GM19239 (cell line): ENCODE measurements at places on chromosomes 6 and 20.

DNA sequence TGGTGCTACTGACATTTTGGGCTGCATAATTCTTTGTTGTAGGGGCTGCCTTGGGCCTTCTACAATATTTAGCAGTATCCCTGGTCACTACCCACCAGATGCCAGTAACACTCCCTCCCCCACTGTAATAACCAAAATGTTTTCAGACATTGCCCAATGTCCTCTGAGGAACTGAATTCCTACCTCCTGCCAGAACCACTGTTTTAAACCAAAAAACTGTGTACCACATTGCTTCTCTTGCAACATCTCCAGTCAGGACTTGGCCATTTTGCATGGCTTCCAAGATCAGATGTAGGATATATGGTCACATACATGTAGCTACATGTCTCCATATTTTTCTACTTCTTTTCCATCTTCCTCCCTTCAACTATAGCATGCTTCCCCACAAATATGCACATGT, 97.4 kb upstream of the IFNGR1 start:
- no peak for DNase-seq

- no peak for DNase-seq
Observed at GRCh38 chr6:75673884-75674283, 72.2 kb downstream of the SENP6 start.

GRCh38 chr6:128437685-128438084, 82.7 kb downstream of the PTPRK start:
- DNase-seq = no peak

- DNase-seq = no peak
Observed at GRCh38 chr6:103797738-103798137, 1062.0 kb downstream of the HACE1 start.

GRCh38 chr20:62059401-62059800, 6.3 kb downstream of the TAF4 start:
- no peak for DNase-seq

DNA sequence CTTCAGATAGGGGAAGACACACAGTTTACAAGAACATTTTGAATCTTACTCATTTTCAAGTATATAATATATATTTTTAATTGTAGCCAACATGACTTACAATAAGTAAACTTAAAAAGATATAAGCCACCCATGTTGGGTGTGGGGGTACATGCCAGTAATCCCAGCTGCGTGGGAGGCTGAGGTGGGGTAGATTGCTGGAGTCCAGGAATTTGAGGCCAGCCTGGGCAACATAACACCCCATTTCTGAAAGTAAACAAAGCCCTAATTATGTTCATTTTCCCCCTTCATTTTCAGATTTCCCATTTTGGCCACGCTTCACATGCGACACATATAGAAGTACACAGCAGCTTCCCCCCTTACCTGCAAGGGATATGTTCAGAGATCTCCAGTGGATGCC, 30.5 kb downstream of the SERPINB6 start:
- no peak for DNase-seq

DNA sequence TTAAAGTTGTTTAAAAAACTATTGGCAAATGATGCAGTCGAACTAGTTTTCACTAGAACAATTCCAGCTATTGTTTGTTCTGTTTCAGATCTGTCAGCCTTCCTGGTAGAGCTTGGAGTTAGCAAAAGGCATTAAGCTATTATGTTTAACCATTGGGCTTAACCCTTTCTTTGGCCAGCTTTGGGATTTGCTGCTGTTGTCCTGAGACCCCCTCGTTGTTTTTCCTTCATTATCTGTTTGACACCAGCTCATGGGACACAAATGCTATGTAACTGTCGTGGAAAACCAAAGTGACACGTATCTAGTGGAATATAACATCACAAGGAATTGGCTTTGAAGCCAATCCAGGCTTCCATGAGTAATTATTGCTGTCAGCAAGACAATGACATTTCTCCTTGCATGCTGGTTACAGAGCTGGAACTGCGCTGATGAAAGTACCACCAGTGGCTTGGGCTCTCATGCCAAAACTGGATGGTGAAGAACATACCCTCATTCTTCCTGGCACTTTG, 96.0 kb downstream of the EYA2 start:
- no peak for DNase-seq

DNA sequence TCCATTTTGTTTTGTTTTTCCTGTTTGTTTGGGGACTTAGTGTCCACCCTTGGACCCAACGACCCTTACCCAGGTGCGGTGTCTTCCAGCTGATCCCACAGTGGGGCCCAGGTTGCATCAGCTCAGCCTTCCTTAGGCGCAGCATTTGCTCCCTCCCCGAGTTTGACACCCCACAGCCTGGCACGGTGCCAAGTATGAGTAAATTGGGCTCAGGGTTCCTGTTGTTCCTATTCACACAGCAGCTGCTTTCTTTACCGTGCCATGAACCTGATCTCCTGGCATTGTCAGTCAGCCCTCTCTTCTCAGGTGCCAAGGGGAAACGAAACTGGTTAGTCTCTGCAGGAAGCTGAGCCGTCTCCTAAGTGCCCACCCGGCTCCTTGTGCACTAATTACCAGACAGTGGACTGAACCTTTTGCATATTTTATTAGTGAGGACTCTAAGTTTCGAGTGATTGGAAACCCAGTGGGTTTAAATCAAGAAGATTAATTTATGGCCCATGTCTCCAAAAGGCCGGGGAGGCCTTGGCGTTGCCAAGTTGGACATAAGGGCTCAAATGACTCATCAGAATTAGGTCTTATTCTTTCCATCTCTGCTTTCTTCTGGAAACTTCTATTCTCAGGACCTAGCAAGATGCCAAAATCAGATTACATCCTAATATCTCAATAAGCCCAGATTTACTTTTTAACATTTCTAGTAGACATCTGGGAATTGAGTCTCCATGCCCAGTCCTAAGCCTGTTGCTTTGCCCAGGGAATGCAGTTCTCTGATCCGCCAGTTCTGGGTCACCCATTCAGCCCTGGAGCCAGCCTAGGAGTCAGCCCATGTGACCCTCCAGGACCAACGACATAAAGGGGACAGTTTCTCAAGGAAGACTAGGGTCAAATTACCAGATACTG, 68.8 kb downstream of the TSHZ2 start:
- DNase-seq = no peak

DNA sequence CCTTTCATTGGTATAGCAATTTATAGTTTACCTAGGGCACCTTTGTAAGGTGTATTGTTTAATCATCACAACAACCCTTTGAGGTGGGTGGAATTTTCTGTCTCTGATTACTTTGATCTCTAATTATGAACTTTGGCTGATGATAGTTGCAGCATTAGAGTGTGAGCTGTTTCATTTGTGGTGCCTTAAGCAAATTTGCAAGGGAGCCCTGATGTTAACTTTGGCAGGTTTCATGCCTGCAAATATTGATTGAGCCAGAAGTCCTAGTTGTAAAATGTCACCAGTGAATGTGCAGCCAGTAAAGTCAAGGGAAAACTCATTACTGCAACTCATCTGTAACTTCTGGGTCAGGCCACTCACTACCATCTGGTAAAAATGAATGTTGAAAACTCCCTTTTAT, 29.8 kb downstream of the CTNNBL1 start:
- DNase-seq = no peak

DNA sequence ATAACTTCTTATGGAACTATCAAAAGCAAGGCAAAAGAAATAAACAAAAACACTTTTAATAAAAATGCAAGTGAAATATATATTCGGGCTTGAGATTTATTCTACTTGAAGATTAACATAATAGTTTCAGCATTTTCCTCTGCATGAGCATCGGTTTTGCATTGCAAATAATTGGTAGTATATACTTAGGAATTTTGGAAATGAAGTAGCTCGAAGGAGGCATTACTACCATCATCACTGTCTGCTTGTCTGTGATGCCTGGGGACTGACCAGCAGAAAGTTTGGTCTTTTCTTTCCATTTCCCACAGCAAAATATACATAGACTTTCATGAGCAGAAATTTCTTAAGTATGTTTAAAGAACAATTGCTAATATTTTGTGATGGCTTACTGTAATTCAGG, 570.7 kb downstream of the HTR1B start:
- no peak for DNase-seq

DNA sequence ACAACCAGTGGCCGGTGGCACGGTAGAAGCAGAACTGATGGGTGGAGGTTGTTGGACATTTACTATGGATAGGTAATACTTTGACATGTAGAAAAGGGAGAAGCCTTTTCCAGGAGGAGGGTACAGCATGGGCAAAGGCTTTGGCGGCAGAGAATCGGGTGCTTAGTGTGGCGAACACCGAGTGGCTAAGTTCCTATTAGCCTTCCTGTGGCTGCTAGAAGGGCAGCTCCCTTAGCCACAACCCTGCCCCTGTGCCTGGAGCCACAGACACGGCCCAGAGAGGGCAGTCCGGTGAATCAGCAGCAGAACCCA, 37.9 kb upstream of the TGM2 start:
- DNase-seq = no peak

DNA sequence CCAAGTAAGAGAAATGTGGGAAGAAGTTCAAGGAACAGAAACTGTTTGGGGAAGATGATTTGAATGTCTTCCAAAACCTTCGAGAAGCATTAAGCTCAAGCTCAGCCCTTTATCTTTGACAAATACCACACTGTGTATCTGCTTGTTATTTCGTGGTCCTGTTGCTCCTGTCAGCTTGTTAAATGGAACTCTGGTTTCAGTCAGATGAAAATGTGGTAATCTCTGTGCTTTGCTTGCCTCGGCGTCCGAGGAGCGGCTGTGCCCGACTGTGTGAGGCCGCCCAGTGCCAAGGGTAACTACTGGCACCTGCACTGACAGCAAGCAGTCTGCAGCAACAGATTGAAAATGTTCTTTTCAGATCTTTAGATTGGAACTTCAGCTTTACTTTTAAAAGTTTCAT, 577.9 kb upstream of the FLRT3 start:
- no peak for DNase-seq

DNA sequence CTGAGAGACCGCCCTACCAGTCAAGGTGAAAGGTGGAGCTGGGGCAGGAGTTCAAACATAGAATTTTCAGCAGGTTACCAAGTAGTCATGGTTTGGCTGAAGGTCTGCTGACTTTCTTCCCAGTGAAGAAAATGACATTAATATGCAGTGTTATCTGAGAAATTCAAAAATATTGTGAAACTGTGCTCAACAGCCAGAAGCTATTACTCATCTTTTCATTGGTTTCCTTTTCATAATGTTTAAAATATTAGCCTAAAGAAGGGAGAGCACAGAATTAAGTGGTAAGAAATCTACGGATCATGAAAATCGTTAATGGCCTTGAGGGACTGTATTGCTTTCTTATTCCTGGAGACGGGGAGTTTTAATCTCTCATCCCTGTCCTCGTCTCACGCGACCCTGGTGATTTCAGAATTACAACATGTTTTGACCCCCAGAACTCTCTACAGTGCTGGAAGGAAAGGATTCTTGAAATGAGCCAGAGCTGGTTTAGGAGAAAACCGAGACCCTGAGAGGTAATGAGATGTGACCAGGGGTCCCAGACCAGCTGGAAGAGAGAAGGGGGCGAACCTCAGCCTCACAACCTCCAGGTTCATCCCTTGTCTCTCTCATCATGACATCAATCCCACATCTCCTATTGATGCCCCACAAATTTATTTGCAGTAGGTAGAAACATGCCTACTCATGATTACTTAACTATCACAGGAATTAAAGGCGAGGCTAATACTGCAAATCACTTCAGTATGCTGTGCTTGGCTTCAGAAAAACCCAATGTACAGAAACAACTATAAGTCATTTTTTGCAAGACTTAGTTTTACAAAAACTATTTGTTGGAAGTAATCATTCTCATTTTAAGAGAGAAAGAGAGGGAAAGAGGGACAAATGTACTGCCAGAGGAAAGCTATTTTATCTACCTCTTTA, 209.5 kb downstream of the FNDC1 start:
- DNase-seq = no peak

GRCh38 chr6:118913161-118913560, 19.2 kb downstream of the ASF1A start:
- no peak for DNase-seq

- no peak for DNase-seq
Observed at GRCh38 chr20:41877911-41878310, 259.7 kb upstream of the CHD6 start.

DNA sequence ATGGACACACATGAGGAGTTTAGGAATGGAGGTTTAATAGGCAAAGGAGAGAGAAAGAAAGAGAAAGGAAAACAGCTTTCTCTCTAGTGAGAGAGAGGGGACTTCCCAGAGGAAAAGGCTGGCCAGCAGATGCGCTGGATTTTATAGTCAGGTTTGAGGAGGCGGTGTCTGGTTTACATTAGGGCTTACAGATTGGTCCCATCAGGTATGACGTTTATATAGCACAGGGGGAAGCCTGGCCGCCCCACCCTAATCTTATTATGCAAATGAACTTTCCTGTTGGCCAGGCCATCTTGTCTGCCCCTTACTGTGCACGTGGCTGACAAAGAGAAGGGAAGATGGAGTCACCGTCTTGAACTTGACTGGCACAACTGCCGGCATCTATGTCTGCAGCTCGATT, 86.6 kb upstream of the QKI start:
- DNase-seq = no peak

- DNase-seq = no peak
Observed at GRCh38 chr6:105111105-105111504, 68.7 kb downstream of the POPDC3 start.

- no peak for DNase-seq
Observed at GRCh38 chr6:22036699-22037098, 260.1 kb downstream of the PRL start.

DNA sequence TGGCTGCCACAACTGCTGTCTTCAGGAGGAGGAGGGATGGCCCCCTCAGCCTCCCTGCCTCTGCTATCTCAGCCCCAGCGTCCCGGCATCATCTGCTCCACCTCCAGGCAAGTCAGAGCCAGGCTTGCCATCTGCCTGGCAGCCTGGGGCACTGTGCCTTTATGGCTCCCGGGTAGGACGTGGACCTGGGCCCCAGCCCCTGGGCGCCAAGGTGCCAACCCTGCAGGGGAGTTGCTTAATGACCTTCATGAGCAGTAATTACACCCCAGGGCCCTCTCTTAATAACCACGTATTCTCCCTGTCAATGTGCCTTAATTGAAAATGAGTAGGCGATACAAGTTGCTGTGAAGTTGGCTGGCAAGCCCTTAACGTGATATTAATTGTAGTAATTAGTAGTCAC, 122.1 kb upstream of the MLN start:
- DNase-seq = no peak

DNA sequence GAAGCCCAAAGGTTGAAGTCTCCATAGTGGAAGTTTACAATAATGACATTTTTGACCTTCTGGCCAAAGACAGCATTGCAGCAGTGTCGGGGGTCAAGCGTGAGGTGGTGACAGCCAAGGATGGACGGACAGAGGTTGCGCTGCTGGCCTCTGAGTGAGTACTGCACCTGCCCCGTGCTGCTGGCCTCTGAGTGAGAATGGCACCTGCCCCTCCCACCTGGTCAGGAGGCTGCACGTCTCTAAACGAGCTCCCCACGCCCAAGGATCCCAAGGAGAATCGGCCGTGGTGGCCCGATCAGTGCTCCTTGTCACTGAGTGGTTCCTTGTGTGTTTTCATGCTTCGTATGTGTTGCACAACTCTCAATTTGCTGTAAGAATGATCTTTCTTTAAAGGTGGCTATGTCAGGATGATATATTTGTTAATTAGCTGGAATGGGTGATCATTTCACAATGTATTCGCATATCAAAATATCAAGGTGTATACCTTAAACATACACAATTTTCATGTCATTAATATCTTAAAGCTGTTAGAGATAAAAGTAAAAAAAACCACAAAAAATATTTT, 40.4 kb downstream of the FRMD1 start:
- no peak for DNase-seq
